ENCODE measurements at places on chromosomes 16 and 17.

DNA sequence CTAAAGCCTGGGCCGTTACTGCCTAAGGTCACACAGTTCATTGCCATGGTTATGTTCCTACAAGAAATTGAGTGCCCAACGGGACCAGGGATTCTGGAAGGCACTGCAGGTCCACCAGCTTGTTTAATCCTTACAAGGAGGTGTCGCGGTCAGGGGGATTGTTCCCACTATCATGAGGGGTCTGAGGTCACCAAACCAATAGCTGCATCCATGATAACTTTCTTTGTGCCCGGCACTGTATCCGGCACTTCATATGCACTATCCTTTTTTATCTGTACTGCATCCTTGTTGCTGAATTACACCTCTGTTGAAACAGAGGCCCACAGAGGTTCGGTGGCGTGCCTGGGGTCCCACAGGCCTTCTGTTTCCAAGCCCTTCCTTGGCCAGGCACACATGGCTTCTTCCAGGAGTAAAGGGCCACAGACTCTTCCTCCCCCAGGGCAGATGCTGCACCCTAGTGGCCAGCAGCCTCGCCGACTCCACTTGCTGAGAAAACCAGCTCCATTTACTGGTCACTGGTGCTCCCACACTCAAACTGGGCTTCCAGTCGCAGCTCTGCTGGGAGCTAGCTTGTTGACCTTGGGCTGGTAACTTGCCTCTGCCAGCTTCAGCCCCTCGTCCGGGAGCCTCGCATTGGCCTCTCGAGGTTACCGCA lies 82.0 kb upstream of the PLCG2 start:
- DNase-seq, result peak; percentile 43

- no peak for DNase-seq
Observed at GRCh38 chr16:87515475-87516330, 22.9 kb upstream of the ZCCHC14 start.

- no peak for DNase-seq
Observed at GRCh38 chr17:46194393-46195216, 1.4 kb upstream of the KANSL1 start.

DNA sequence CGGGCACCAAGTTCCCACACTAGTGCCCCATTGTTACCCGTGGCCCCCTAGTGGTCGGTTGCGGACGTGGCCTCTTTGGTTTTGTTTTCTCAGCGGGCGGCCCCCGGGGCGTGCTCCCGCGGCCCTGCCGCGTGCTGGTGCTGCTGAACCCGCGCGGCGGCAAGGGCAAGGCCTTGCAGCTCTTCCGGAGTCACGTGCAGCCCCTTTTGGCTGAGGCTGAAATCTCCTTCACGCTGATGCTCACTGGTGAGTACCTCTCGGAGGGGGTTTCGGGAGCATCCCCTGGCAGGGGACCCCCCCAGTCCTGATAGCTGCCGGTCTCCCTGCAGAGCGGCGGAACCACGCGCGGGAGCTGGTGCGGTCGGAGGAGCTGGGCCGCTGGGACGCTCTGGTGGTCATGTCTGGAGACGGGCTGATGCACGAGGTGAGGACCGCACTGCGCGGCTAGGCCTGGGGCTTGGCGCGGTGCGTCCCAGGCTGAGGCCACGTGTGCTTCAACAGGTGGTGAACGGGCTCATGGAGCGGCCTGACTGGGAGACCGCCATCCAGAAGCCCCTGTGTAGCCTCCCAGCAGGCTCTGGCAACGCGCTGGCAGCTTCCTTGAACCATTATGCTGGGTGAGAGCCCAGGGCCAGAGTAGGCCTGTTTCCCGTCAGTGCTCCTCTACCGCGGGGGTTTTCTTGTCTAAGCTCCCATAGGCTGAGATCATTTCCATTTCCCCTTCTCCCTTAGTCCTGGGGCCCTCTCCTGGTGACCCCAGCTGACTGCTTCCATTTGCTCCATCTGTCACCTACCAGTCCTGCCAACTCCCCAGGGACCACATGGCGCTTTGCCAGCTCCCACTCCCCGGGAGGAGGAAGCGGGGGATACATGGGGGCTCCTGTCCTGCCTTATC lies 1.7 kb downstream of the SPHK1 start:
- DNase-seq, result peak; percentile 63

- DNase-seq, result peak; percentile 94
Observed at GRCh38 chr17:7851438-7852261, 3.2 kb upstream of the TMEM88 start.

GRCh38 chr16:89361751-89362539 lies 128.4 kb downstream of the ANKRD11 start:
- no peak for DNase-seq

Measured in NCI-H146 (cell line).